ENCODE measurements at places on chromosomes 5 and 9.

DNA sequence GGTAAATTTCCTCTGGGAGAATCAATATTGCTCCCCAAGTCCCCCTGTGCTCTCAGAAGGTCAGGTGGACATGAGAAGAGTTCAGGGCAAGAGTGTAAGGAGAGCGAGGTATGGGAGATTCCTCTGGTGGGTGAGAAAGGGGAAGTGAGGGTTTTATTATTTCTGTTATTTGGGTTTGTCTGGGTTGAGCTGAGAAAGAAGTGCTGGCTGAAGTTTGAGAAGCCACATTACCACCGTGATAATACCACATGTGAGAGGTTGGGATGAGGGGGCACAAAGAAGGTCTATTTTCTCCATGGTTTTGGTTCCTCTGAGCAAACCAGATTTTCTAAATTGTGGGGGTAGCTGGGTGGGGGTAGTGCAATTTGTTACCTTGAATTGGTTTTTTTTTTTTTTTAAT lies 350.4 kb downstream of the OSTF1 start:
- no peak for DNase-seq

DNA sequence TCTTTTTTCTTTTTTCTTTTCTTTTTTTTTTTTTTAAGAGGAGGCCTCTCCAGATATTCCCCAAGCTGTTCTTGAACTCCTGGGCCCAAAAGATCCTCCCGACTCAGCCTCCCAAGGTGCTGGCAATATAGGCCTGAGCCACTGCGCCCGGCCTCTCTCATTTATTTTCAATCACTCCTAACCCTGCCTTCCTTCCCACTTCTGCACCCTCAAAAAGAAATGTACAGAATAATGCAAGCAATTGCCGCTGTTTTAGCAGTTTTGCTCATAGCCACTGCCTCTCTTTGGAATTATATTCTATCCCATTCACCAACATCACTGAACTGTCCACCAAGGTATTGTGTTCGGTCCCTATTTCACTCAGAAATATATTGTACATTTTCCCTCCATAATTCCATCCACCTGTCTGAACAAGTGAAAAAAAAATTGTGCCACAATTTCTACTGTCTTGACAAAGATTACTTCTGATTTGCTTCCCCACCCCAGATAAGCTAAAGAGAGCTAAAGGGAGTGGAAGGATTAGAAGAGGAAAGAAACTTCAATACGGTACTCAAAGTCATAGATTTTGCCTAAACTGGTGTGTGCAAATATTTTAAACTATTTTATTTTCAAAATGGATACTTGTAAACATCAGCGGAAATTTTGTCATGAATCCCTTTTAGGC lies 1.9 kb downstream of the FNBP1 start:
- no peak for DNase-seq

- no peak for DNase-seq
Observed at GRCh38 chr9:108691614-108692013, 164.2 kb downstream of the ACTL7B start.

- no peak for DNase-seq
Observed at GRCh38 chr5:76724871-76725270, 8.9 kb downstream of the F2R start.

DNA sequence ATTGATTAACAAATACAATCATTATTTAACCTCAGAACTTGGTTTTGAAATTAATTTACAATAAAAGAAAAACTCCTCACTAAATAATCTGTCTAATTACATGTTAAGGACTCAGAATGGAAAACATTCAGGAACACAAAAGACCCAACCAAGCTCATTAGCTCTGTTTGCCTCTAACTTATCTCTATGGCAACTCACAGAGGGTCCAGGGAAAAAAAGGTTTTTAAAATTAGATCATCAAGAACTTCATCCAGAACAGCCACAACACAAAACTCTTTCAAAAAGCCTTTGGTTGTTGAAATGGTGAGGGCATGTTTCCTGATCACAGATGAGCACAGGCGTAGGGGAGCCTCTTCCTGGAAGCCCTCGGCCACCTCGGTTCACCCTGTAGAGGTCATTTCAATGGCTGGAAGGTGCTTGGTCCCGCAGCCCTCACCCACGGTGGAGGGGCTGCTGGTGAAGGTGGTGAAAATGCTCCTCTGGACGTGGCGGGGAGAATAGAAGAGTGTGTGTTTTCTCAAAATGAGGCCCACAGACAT lies 17.2 kb upstream of the TCF7 start:
- no peak for DNase-seq

GRCh38 chr9:36535107-36535506 lies 37.6 kb upstream of the MELK start:
- DNase-seq, result no peak

DNA sequence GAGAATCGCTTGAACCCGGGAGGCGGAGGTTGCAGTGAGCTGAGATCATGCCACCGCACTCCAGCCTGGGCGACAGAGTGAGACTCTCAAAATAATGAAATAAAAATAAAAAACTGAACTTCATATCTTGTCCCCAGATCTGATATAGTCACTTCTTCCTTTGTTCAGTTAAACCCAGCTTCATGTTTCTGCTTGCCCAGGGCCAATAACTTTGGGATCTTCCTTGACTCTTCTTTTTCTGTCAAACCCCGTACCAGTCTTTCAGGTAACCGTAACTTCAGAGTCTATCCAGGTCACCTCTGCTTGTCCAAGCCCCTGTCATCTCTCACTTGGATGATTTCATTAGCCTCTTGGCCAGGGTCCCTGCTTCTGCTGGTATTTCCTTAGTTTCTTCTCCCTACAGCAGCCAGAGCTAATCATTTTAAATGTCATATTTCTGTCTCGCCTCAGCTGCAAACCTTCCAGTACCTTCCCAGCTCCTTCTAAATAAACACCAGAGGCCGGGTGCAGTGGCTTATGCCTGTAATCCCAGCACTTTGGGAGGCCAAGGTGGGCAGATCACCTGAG lies 19.7 kb upstream of the ABL1 start:
- DNase-seq, result no peak

DNA sequence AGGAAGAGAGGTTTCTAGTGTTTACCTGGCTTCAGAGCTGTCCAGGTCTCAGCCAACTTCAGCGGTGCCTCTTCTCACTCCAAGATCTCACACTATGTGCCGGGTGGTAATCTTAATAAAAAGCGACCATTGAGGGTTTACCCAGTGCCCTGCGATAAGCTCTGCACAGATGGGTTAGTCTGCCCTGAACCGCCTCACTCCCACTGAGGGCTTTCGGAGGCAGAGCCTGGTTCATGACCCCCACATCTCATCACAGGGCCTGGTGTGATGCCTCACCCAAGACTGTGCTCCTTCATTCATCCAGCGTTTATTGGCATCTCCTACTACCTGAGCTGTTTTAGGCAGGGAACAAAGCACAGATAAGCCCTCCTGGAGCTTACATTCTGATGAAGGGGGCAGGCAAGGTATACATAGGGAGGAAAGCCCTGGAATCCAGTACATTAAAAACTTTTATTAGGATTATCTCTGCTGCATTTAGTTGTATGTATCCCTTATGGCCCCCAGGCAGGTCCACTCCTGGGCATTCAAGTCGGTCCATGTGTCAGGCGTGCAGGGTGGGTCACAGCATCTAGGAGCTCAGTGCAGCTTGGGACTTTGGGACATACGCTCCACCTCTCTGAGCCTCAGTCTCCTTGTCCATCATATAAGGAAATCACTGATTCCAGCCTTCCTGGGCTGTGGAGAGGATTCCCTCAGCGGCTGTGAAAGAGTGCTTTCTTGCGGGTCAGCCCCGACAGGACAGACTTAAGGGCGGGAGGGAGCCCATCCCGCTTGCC lies 613 bp upstream of the COL15A1 start:
- DNase-seq, result no peak

DNA sequence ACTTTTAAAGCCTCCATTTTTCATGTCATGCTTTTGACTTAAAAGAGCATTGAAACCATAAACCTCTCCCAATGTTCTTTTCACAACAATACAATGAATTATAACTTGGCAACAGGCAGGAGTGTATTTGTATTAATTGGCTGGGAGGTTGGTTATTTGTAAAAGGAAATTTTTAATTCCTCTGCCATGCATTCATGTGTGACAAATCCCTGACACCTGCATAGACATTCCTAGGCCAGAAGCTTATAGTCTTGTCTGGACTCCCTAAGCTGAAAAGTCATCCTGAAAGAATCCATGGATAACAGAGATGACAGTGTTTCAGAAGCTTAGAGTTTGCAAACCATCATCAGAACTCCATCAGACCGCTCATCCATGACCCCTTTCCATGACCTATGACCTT lies 76.3 kb upstream of the PTGER4 start:
- no peak for DNase-seq

- DNase-seq, result no peak
Observed at GRCh38 chr5:169873642-169874041, 106.7 kb downstream of the INSYN2B start.

DNA sequence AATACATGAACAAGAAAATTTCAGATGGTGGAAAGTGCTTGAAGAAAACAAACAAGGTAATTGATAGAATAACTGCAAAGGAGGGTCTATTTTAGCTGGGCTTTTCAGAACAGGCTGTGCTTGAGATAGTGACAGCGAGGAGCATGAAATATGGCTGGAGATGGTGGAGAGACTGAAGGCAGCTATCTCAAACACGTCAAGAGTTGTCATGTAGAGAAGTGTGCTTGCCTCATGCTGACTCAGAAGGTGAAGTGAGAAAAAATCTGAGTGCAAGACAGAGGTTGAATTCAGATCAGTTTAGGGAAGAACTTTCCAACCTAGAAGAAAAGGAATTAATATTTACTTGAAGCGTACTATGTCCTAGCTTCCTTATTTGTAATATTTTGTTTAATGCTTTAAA lies 115.5 kb upstream of the RANBP3L start:
- DNase-seq, result no peak

DNA sequence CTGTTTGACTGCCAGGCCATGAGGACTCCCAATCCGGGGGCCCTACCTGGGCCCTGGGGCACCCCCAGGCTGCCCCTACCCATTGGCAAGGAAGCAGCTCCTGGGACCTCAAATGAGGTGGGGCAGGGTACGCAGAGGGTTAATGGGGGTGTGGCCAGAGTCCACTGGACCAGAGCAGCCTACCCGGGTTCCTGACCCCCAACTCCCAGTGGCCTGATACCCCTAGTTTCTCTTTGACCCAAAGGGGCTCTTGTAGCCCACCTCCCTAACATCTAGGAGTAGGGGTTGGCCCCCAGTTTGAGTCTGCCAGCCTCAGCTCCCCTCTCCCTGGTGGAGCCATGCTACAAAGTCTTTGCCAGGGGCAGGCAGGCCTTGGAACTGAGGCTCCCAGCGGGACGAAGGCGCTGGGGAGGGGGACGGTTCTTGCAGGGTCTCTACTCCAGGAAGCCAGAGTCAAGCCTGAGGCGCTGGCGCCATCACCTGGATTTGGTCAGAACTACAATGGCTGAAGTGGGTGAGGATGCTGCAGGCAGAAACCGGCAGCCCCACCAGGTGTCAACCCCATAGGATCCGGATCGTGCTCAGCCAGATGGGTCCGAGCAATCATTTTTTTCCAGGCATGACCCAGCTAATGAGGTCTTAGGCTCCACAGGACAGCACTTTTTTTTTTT lies 8.4 kb upstream of the CERCAM start:
- peak; percentile 10 for DNase-seq

DNA sequence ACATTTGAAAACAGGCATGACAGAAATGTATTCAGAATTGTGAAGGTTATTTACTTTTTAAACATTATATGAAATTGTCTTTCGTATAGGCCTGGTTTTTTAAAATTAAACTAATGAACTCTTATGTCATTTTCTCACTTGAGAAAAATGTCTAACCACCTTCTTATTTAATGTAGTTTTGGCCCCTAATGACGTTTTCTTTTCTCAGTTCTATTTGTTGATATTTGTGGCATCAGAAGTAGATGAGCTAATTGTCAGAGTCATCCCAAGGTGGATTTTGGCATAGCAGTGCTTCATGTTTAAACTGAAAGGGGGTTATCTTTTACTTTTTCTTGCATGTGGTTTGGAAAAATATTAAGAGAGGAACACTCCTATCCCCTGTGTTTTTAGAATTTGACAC lies 28.2 kb downstream of the TGFBR1 start:
- DNase-seq, result no peak

GRCh38 chr5:135878156-135878620 lies 17.5 kb downstream of the IL9 start:
- no peak for DNase-seq

DNA sequence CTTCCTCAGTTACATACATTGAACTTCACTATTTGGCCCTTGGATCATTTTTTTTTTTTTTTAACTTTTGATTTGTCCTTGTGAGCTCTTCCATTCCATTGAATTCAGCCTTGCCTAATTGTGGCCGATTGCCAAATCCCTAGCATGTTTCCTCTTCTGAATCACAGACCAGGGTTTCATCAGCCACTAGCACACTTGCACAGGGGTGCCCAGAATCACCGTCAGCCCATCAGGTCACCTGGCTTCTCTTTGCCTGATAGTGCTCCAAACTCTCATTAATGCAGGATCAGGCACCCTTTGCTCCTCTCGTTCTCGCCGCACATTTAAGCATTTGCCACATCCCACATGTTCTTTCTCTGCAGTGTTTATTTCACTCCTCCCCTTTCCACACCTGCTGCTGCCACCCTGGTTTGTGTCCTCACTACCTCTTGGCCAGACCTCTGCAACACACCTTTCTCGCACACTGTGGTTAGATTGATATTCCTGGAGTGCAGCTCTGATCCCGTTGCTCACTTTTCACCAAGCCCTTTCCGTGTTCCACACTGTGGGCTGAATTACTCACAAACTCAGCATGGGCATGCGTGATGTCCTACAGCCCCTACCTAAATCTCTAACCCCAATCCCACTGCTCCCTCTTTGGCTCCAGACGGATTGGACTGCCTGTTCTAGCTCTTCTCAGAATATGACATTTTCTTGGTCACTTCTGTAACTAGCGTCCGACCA lies 9.8 kb downstream of the PIK3R1 start:
- no peak for DNase-seq

GRCh38 chr9:131417264-131418142 lies 23.6 kb downstream of the PRRC2B start:
- DNase-seq, result no peak

DNA sequence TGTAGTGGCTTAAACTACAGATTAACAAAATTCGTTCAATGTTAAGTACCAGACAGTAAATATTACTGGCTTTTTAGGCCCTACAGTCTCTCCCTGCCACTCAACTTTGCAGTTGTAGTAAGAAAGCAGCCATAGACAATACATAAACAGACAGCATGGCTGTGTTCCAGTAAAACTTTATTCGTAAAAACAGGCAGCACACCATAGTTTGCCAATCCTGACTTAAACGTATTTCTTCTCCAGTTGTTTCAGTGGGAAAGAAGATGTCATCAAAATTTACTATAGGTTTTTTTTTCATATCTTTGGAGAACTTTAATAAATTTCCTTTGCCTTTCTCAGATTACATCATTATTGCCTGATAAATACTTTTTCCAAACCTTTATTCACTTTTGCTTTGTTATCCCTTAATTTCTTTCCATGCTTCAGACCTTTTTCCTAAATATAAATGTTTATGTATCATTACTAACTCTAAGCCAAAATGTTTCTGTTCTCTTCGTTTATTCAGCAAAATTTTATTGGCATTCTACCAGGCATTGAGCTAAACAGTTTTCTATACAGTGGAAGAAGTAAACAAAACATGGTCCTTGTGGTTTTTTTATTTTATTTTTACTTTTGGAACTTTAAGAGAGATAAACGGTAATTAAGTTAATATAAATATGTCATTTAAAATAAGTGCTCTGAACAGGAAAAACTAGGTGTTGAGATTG lies 64.5 kb downstream of the SLF1 start:
- no peak for DNase-seq

GRCh38 chr5:17000291-17000939 lies 64.3 kb upstream of the MYO10 start:
- no peak for DNase-seq

- DNase-seq, result no peak
Observed at GRCh38 chr9:99264070-99264680, 42.1 kb downstream of the SEC61B start.

- DNase-seq, result no peak
Observed at GRCh38 chr9:88745276-88746001, 210.5 kb downstream of the NXNL2 start.

Measured in activated gamma-delta T cell treated with anti-CD3 and anti-CD28 coated beads, Interleukin-2, amount 50 U/mL, for 16 hours (primary cell).